ENCODE measurements at places on chromosomes 16 and 17.

- peak; percentile 65 for DNase-seq
Observed at GRCh38 chr17:3890082-3890877, 2.6 kb downstream of the CAMKK1 start.

- no peak for DNase-seq
Observed at GRCh38 chr16:31508706-31509195, 560 bp upstream of the RUSF1 start.

GRCh38 chr17:31842195-31843069 is 16.6 kb downstream of the COPRS start:
- peak; percentile 67 for DNase-seq

GRCh38 chr17:18018411-18018921 is 20.5 kb downstream of the ATPAF2 start:
- DNase-seq, result no peak

DNA sequence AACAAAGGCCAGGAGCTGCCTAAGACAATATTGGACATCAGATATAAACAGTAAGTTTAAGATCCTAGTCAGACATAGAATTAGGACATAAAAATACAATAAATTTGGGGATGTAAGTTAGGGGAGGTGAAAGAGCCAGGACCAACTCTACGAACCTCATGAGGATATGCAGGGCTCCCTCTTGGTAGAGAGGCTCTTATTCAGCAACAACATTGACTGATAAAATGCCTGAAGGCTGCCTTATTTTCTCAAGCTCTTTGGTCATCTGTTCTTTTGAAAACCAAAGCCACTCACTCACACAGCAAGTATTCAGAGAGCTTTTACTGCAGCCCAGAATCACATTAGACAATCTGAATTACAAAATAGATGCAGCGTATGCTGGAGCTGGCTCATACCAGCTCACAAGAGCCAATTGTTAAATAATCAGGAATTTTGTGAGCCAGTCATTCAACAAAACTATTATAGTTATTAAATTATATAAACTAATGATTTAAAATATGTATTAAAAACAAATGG is 108.6 kb upstream of the CLEC3A start:
- no peak for DNase-seq

DNA sequence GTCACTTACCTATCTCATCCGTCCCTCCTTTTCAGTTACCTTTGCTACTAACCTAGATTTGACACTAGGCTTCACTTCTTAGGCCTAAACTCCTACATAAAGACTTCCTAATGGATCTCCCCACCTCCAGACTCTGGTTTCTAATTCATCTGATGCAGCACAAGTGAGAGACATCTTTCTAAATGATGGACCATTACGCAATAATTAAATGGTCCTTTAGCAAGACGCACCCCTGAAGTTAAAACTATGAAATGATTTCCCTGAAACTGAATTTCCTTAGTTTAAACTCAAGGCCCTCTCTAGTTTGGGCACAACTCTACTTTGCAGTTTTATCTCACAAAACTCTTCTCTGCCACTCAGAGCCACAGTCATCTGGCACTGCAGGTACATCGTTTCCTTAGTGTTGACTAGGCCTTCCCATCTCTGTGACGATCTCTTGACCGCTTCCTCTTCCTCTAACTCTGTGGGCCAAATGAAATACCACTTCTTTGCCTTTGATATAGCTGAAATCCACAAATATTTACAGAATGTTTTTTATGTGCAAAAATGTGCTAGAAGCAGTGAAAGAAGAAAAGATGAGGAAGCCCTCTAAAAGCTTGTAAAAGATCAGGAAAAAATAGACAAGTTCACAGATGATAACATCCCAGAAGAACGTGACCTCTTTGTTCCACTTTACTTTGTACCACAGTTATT is 3.3 kb downstream of the SYNRG start:
- no peak for DNase-seq

DNA sequence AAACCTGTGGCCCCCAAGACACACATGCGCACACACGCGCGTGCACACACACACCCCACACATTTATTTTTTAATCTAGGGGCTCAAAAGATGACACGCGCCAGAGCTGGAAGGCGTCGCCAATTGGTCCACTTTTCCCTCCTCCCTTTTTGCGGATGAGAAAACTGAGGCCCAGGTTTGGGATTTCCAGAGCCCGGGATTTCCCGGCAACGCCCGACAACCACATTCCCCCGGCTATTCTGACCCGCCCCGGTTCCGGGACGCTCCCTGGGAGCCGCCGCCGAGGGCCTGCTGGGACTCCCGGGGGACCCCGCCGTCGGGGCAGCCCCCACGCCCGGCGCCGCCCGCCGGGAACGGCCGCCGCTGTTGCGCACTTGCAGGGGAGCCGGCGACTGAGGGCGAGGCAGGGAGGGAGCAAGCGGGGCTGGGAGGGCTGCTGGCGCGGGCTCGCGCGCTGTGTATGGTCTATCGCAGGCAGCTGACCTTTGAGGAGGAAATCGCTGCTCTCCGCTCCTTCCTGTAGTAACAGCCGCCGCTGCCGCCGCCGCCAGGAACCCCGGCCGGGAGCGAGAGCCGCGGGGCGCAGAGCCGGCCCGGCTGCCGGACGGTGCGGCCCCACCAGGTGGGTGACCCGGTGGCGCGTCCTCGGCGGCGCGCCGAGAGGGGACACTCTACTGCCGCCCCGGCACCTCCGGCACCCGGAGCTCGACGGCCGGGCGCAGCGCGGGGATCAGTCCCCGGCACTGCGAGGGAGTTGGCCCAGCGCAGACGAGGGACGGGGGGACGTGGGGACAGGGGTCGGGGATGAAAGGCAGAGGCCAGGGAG is at the start of gene STAT5A:
STAT5A (plus strand) TSS at position 522 of the 826 bp plus-strand sequence. CDS start 914 bp downstream, outside the sequence.
- DNase-seq, result peak; percentile 66

DNA sequence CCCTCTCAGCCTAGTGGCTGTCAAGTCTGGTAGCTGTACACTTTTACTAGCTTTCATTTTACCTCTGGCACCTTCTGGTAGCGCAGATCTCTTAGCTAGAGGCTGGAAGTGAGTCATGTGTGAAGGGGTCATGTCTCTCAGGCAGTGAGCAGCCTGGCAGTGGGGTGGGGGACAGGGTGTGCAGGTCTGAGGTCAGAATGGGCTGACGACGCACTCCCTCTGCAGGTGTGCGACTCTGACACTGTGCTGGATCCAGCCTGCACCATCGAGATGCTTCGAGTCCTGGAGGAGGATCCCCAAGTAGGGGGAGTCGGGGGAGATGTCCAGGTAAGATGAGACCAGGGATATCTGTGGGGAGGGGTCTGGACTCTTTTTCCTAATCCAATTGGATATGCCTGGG is 7.8 kb downstream of the HAS3 start:
- DNase-seq, result peak; percentile 17

DNA sequence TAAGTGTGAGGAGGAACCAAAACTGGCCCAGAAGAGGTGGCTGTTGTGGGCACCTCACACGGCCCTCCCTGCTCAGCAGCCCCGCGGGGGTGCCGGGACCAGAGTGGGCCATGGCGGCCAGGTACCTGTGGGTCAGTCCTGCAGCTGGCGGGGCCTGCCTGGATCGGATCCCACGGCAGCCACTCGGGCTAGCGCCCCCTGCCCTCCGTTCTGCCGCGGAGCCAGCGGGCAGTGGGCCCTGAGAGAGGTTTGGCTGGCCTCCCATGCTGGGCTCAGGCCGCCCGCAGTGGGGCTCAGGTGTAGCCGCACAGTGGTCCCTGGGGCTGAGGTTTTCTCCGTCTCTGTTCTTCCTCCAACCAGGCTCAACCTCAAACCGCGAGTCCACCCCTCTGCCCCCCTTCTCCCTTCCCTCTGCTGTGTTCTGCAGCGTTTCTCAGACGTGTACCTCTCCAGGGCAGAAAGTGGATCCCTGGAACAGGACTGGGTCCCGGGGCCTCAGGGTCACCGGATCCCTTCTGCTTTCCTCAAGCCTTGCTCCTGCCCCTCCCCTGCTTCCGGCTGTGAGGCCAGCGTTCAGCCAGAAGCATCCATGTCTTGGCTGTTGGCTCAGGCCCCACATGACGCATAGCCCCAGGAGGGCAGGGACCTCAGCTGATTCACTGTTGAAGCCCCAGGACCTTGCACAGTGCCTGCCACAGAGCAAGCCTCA is 28.6 kb upstream of the ITGA3 start:
- no peak for DNase-seq

GRCh38 chr17:3693829-3694231 is 2.1 kb downstream of the P2RX5 start:
- DNase-seq, result no peak

DNA sequence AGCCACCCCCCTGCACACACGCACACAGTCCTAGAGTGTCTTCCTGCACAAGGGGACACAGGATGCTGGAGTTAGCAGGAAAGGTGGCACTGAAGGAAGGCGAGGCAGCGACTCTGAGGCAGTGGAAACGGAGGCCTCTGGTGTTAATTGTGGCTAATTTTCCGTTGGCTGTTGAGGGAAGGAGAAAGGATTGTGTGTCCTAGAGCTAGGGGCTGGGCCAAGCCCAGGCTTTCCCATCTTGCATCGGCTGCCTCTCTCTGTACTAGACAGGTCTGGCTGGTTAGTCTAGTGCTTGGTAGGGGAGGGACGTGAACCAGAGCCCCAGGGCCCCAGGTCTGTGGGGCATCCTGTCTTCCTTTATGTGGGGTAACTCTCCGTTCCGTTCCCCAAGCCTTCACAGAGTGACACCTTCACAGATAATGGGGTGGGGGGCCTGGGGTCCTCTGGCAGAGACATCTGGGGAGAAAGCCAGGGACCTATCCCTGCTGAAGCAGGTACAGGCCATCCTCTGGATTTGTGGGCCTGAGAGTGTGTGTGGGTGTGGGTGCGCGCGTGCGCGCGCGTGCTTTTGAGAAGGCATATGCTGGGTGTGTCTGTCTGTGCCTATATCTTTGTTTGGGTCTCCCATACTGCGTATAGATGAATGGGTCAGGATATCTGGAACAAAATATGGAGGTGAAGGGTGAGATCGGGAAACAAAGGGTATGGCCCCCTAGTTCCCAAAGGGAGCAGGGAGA is at the start of gene CHD3:
CHD3 (plus strand) TSS at position 606 of the 737 bp plus-strand sequence. CDS start 212 bp downstream, outside the sequence.
- peak; percentile 52 for DNase-seq

DNA sequence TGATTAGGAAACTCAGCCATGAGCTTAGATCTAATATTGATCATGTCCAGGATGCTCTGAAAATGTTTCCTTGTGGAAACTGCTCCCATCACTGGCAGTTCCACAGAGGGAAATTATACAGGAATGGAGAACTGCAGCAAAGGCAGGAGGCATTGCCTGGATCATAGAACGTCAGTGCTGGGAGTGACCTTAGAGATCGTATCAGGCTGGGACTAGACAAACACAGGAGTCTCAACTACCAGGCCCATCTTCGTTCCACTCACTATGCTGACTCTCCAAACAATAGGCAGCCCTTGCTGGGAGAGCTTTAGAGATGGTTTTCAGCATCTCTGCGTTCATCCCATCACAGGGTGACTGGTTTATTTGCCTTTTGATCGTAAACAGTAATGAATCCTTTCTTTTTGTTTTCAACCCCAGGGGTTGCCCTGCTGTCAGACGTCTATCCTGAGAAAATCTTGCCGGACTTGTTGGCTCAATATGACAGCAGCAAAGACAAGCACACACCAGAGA is 130.3 kb downstream of the TANGO6 start:
- no peak for DNase-seq

DNA sequence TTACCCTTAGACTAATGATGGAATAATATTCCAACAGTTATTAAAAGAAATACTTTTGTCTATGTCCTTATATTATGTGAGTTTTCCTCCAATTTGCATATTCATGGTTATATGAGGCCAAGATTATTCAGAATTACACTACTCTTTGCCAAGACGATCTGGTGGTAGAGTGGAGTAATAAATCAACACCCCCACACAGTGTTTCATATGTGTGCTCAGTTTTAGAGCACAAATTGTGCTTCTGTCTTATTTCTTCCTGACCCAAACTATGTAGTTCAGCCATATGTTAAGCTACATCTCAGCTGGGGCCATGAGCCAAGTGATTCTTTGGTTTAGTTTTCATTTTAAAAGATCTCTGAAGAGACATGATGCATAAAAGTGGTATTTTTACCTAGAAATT is 26.9 kb upstream of the PPM1E start:
- no peak for DNase-seq

- DNase-seq, result no peak
Observed at GRCh38 chr16:68283346-68283745, 19.0 kb downstream of the SLC7A6 start.

DNA sequence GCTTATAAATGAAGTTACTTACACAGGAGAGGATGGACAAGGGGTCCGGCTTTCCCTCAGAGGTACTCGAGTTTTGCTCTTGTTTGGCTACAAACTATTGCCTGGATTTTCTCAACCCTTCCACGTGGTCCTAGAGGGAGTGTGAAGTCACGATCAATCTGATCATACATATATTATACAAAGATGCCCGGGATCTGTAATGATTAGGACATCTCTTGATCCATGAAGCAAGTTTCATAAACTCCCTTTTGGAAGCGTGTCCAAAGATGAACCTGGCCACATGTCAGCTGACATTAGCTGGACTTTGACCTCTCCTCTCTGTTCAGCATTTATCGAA is 2.3 kb upstream of the CDH11 start:
- no peak for DNase-seq

DNA sequence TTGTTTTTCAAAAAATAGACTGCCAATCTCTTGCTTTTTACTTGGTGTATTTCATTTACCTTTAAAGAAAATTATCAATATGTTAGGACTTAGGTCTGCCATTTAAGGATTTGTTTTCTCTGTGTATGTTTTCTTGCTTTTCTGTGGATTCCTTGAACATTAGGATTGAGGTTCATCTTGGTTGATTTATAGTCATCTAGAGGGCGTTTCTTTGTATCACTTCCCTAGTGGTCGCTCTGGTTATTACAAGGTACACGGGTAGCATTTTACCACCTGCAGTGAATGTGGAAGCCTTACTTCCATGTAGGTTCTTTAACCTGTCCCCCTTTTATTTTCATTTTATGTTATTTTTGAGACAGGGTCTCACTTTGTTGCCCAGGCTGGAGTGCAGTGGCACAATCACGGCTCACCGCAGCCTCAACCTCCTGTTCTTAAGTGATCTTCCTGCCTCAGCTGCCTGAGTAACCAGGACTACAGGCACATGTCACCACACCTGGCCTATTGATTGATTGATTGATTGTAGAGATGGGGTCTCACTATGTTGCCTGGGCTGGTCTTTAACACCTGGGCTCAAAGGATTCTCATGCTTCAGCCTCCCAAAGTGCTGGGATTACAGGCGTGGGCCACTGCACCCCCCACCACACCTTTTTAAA is 35.2 kb upstream of the CBX4 start:
- DNase-seq, result no peak

- DNase-seq, result no peak
Observed at GRCh38 chr16:4769306-4769638, 2.3 kb upstream of the ZNF500 start.

- no peak for DNase-seq
Observed at GRCh38 chr16:10965440-10966061, 21.2 kb downstream of the CLEC16A start.

DNA sequence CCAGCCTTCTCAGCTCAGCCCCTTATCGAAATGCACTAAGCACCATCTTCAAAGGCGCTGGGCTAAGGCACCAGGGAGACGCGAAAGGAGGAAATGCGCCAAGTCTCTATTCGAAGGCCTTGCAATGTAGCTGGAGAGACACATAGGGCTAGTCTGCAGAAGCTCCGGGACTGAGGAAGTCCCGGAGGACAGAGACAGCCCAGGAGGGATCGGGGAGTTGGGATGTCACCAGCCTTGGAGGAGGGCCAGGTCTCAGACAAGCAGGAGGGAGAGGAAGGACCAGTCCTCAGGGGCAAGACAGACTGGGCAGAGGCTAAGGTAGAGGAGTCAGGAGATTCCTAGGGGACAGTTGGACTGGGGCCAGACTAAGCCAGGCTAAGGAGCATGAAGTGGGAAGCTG is 8.5 kb downstream of the C17orf100 start:
- no peak for DNase-seq

- no peak for DNase-seq
Observed at GRCh38 chr16:71464231-71464630, 2.2 kb upstream of the ZNF23 start.
